Esophagus squamous epithelium (tissue), 5 donors: ENCODE measurements at places on chromosomes 5 and 9. TPM values are rescaled to one million over a fixed set of nuclear protein-coding genes. Genes with fewer than 3 reads are reported as not detected.

DNA sequence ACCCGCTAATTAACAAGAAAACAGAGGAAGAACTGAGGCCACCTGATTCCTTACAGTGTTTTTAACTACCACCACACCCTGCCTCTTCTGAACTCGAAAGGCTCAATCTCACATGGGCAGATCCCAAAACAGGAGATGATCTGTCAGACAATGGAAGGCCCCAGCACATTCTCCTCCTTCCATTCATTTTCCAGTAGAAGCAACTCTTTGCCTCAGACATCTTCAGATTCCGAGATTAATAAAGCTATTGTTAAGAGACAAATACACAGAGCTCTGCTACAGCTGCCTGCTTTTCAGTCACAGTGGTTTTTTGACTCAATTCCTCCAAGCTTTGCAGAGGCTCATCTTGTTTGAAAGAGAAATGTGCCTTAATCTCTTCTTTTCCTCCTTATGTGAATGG is 127.2 kb upstream of the ADAMTSL1 start:
- no peak overlapping the region for H3K27ac ChIP-seq
- no peaks in the 10 kb centered on the region for H3K27me3 ChIP-seq
- no peaks in the 10 kb centered on the region for H3K36me3 ChIP-seq
- no peak for DNase-seq

Gene HARS2
- 22.9 TPM for total RNA-seq

DNA sequence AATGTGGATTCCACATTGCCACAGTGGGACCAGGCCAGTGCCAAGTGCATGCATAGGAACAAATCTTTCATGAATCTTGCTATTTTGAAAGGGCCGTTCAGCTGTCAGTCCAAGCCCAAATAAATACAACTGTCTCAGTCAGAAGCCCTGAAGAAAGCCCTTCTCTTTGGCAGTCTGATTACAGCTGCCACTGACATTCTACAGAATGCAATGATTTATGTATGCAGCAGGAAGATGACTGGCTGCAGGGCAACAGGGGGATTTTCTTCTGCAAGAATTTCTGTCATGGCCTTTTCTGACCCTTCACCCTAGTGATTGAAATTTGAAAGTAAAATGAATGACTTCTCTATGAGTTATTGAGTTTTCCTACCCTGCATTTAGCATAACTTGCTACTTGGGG is 86.7 kb upstream of the FER start:
- no peak for DNase-seq
- H3K4me3 ChIP-seq, result no peak overlapping the region
- H3K27me3 ChIP-seq, result no peaks in the 10 kb centered on the region
- no peak overlapping the region for H3K27ac ChIP-seq

Gene PCDHA5
- total RNA-seq, result not detected

DNA sequence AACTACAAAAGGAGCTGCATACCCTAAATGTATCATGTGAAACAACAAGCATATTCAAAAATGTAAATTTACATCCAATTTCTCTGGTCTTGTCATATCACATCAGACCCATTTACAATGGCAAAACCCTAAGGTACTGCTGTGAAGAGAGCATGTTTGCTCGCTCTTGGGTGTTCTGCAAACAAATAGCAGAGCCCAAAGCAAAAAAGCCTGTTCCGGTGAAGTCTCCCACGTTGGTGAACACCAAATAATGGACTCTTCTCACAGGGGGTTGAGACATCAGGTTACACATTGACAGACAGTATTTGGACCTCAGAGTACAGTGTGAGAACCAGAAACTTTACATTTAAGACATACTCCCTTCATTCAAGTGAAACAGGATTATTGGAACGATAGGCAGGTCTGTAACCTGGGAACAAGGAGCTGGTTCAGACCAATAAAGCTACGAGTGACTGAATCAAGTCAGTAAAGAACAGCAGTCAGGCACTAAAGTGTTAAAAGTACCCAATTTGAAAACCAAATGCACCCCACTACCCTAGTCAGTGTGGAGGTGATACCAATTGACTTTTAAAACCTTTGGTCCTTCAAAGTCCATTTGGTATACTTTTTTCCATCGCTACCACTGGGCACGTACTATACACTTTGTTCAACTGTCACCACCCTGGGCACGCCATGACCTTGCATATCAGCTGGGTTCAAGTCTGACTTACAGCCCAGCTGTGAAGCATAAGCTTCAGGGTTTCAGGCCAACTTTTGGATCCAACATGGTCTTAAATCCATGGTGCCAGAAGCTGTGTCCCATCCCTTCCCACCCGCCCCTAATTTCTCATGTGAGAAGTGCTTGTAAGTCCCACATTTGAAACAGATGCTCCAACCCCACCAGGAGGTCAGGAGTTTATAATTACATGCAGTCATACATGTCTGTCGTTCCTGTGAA is 36.4 kb downstream of the ETF1 start:
- no peak for DNase-seq
- H3K27me3 ChIP-seq, result no peaks in the 10 kb centered on the region
- H3K4me1 ChIP-seq, result peaks cover 63% of the 10 kb centered on the region
- H3K36me3 ChIP-seq, result peaks cover 29% of the 10 kb centered on the region

GRCh38 chr5:91144491-91145332 is 238.4 kb downstream of the ARRDC3 start:
- peak overlapping the region; percentile 11 for H3K27ac ChIP-seq
- no peaks in the 10 kb centered on the region for H3K4me1 ChIP-seq
- no peak overlapping the region for H3K4me3 ChIP-seq
- no peak for DNase-seq

- H3K36me3 ChIP-seq, result no peaks in the 10 kb centered on the region
- H3K4me3 ChIP-seq, result peak overlapping the region; percentile 92
- H3K27ac ChIP-seq, result peak overlapping the region; percentile 98
Observed at GRCh38 chr5:150487199-150488061, 20.5 kb upstream of the NDST1 start.

GRCh38 chr9:108755979-108756378 is 99.8 kb downstream of the ACTL7B start:
- no peak overlapping the region for H3K4me3 ChIP-seq
- no peak for DNase-seq
- H3K27ac ChIP-seq, result no peak overlapping the region

Gene MRPS30
- total RNA-seq, result 60.3 TPM

Gene OR2K2
- not detected for total RNA-seq

GRCh38 chr5:177440990-177441780 is 5.4 kb upstream of the PRR7 start:
- no peak overlapping the region for H3K4me3 ChIP-seq
- peaks cover 2% of the 10 kb centered on the region for H3K4me1 ChIP-seq
- no peaks in the 10 kb centered on the region for H3K27me3 ChIP-seq
- no peak overlapping the region for H3K27ac ChIP-seq

Gene PRR7
- total RNA-seq, result 5.7 TPM

- no peak overlapping the region for H3K27ac ChIP-seq
- H3K4me1 ChIP-seq, result no peaks in the 10 kb centered on the region
- no peaks in the 10 kb centered on the region for H3K36me3 ChIP-seq
- no peaks in the 10 kb centered on the region for H3K27me3 ChIP-seq
Observed at GRCh38 chr9:121956808-121957207, 136.3 kb downstream of the TTLL11 start.

Gene GRM6
- total RNA-seq, result not detected

DNA sequence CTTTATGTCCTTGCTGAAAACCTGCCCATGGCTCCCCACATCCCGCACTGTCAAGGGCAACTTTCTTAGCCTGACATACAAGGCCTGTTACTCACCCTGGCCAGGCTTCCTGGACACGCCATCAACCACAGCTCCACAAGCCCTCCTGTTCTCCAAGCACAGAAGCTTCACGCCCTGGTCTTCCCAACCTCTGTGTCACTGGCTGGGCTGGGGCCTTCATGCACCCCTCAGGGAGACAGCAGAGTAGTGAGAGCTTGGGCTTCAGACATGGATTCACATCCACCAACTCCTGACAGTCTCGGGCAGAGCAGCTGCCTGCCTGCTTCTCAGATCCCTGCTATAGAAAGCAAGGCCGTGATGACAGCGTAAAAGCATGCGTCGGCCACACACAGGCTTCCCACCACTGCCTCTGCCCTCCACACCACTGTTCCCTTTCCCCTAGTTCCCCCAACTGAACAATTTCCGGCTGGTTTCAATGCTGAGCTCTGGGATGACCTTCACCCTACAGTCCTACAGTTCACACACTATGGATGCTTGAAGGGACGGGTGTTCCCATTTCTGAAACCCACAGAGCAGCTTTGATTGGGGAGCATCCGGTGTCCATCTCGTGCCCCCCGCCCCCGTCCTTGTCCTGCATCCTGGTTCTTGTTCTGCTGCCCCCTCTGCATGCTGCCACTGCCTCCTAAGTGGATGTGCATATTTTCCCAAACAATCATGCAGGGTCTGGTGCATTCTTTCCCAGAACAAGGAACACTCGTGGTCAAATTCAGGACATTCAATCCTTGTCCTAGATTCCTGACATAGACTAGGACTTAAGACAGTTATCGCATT is 33.4 kb upstream of the ADAMTS2 start:
- H3K4me1 ChIP-seq, result no peaks in the 10 kb centered on the region
- DNase-seq, result no peak
- no peaks in the 10 kb centered on the region for H3K36me3 ChIP-seq
- peak overlapping the region; percentile 25 for H3K27ac ChIP-seq

GRCh38 chr5:157828944-157829639 is 29.9 kb downstream of the CLINT1 start:
- peaks cover 53% of the 10 kb centered on the region for H3K4me1 ChIP-seq
- H3K27me3 ChIP-seq, result no peaks in the 10 kb centered on the region
- no peaks in the 10 kb centered on the region for H3K36me3 ChIP-seq
- DNase-seq, result no peak

DNA sequence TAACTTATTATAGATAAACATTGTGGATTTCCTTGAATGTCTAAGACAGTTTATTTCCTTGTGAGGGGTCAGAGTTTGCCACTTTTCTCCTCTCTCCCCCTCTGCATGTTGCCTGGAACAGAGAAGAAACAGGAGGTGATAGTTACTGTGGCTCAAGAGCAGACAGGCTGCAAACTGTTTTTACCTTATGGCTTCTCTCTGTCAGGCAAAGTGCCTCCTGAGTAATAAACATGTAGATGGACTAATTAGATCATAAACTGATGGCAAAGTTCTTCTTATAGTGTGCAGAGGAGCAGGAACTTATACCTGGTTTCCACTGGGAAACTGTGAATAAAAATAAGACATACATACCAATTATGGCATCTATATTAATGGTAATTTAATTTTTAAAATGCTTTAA is 133.1 kb upstream of the CDH12 start:
- H3K4me1 ChIP-seq, result no peaks in the 10 kb centered on the region
- no peak overlapping the region for H3K27ac ChIP-seq
- no peak for DNase-seq
- no peaks in the 10 kb centered on the region for H3K36me3 ChIP-seq

- H3K36me3 ChIP-seq, result no peaks in the 10 kb centered on the region
- no peak for DNase-seq
Observed at GRCh38 chr5:176697267-176697933, 50.1 kb downstream of the TSPAN17 start.

- no peak for DNase-seq
- H3K4me1 ChIP-seq, result no peaks in the 10 kb centered on the region
- H3K27ac ChIP-seq, result no peak overlapping the region
- peaks cover 57% of the 10 kb centered on the region for H3K36me3 ChIP-seq
- H3K4me3 ChIP-seq, result no peak overlapping the region
- H3K27me3 ChIP-seq, result no peaks in the 10 kb centered on the region
Observed at GRCh38 chr9:90853945-90854344, 52.3 kb downstream of the SYK start.

- no peak overlapping the region for H3K27ac ChIP-seq
- H3K27me3 ChIP-seq, result no peaks in the 10 kb centered on the region
- H3K4me3 ChIP-seq, result no peak overlapping the region
- no peaks in the 10 kb centered on the region for H3K4me1 ChIP-seq
Observed at GRCh38 chr5:73897893-73898292, 271.9 kb downstream of the ARHGEF28 start.

DNA sequence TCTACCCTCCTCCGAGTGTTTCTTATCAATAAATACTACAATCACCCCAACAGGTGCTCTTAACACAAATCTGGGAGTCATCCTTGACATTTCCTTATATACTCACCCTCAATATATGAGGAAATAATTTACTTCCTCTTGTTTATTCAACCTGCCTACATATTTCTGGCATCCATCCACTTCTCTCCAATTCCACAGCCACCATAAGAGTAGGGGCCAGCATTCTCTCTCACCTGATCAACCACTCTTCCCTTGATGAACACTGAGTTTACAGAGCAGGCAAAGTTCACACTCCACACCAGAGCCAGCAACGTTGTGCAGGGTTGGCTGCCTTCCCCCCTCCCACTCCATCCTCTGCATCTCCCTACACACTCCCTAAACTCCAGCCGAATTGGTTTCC is 904.3 kb upstream of the DMAC1 start:
- no peaks in the 10 kb centered on the region for H3K27me3 ChIP-seq
- no peak overlapping the region for H3K27ac ChIP-seq
- H3K4me1 ChIP-seq, result no peaks in the 10 kb centered on the region
- H3K36me3 ChIP-seq, result no peaks in the 10 kb centered on the region
- H3K4me3 ChIP-seq, result no peak overlapping the region
- no peak for DNase-seq

Gene IL9
- total RNA-seq, result not detected

Gene CDX1
- not detected for total RNA-seq

Gene RNF183
- total RNA-seq, result 2.1 TPM

DNA sequence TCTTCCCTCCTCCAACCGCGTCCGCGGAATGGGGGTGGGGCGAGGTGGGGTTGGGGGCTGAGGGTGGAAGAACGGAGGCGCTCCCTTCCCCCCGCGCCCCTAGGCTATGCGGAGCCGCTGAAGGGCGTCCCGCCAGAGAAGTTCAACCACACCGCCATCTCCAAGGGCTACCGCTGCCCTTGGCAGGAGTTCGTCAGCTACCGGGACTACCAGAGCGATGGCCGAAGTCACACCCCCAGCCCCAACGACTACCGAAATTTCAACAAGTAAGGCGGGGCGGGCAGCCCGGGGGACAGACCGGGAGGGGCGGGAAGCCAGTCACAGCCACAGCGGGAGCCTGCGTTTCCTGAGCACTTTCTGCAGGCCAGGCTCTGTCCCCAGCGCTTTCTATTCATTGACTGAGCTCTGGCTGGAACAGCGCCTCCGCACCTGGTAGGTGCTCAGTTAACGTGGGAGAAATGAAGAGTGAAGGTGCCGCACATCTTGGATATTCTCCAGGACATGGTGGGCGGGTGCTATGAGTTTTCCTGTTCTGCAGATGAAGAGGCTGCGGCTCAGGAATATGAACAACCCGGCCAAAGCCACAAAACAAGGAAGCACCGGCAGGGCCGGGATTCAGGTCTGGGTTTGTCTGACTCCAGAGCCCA is 11.3 kb downstream of the MYOZ3 start:
- no peak for DNase-seq
- peaks cover 37% of the 10 kb centered on the region for H3K4me1 ChIP-seq
- H3K4me3 ChIP-seq, result peak overlapping the region; percentile 61
- H3K27ac ChIP-seq, result no peak overlapping the region
- H3K27me3 ChIP-seq, result no peaks in the 10 kb centered on the region

Gene DOCK8
- total RNA-seq, result 21.6 TPM

Gene C5orf58
- total RNA-seq, result not detected

Gene TTLL11
- total RNA-seq, result 11.8 TPM

GRCh38 chr9:121038804-121039203 is 11.3 kb downstream of the C5 start:
- DNase-seq, result no peak
- no peaks in the 10 kb centered on the region for H3K36me3 ChIP-seq
- no peaks in the 10 kb centered on the region for H3K27me3 ChIP-seq
- no peak overlapping the region for H3K4me3 ChIP-seq
- peak overlapping the region; percentile 57 for H3K27ac ChIP-seq

GRCh38 chr9:107158321-107158720 is 124.8 kb upstream of the RAD23B start:
- no peak overlapping the region for H3K4me3 ChIP-seq
- DNase-seq, result no peak
- H3K4me1 ChIP-seq, result no peaks in the 10 kb centered on the region
- H3K27ac ChIP-seq, result no peak overlapping the region
